ENCODE measurements at places on chromosomes 2 and 18. TPM values are rescaled to one million over a fixed set of nuclear protein-coding genes. Genes with fewer than 3 reads are reported as not detected.

Gene C18orf32
- total RNA-seq: 35.0 TPM

Gene DSG3
- total RNA-seq: 0.05 TPM

Gene CRYGC
- total RNA-seq: not detected

Gene GCKR
- total RNA-seq: not detected

Gene NT5C1B
- total RNA-seq: not detected

Gene MC5R
- not detected for total RNA-seq

Gene PAX8
- total RNA-seq: 4.4 TPM

Gene NXPH2
- total RNA-seq: not detected

Gene CCDC141
- 0.30 TPM for total RNA-seq

Gene CD28
- total RNA-seq: 0.37 TPM

Gene ANKRD36C
- total RNA-seq: 17.7 TPM

Gene GPR45
- total RNA-seq: 0.30 TPM

Gene C2orf80
- not detected for total RNA-seq

Gene SERPINB7
- not detected for total RNA-seq

Gene HOXD8
- total RNA-seq: 6.0 TPM

Gene OSR1
- total RNA-seq: 2.6 TPM

Gene EVA1A
- 2.8 TPM for total RNA-seq

Gene SH3RF3
- total RNA-seq: not detected

Gene MYOM1
- total RNA-seq: 0.52 TPM

Gene DSEL
- 0.05 TPM for total RNA-seq

Gene MC4R
- not detected for total RNA-seq

Gene CYRIA
- 0.44 TPM for total RNA-seq

Gene CTAGE1
- total RNA-seq: not detected

Gene POTEE
- total RNA-seq: 1.9 TPM

Gene C2orf66
- not detected for total RNA-seq

Gene DNAH6
- 1.6 TPM for total RNA-seq

Gene CDH7
- not detected for total RNA-seq

Gene ATIC
- total RNA-seq: 173 TPM

Gene RNF144A
- total RNA-seq: 13.0 TPM

Gene POTEJ
- total RNA-seq: not detected

Gene OTOF
- total RNA-seq: 0.10 TPM

Gene TRIB2
- total RNA-seq: 12.4 TPM

Measured in HCT116 (cell line).